ENCODE measurements at places on chromosomes 7 and 10. TPM values are rescaled to one million over a fixed set of nuclear protein-coding genes. Genes with fewer than 3 reads are reported as not detected.

The PLXNA4 gene
- total RNA-seq: 1.5 TPM

The SLC39A12 gene
- total RNA-seq: not detected

The LRRN3 gene
- 0.17 TPM for total RNA-seq

The ZWINT gene
- 87.0 TPM for total RNA-seq

The ZP3 gene
- total RNA-seq: 20.0 TPM

The SYNPO2L gene
- total RNA-seq: not detected

The SPDYE16 gene
- not detected for total RNA-seq

The STEAP4 gene
- total RNA-seq: not detected

The ADAM12 gene
- total RNA-seq: 5.7 TPM

The HECTD2 gene
- 3.0 TPM for total RNA-seq

The DNAJB12 gene
- 33.8 TPM for total RNA-seq

The ABCB4 gene
- not detected for total RNA-seq

The CNTNAP2 gene
- 0.03 TPM for total RNA-seq

The AKR1C8 gene
- not detected for total RNA-seq

The RPEL1 gene
- total RNA-seq: not detected

The CAV2 gene
- 157 TPM for total RNA-seq

The CDNF gene
- 2.4 TPM for total RNA-seq

The PDK4 gene
- 4.5 TPM for total RNA-seq

The ARHGEF35 gene
- total RNA-seq: 0.28 TPM

The FOXI2 gene
- total RNA-seq: not detected

The MICALL2 gene
- 25.9 TPM for total RNA-seq

The C10orf105 gene
- not detected for total RNA-seq

The COMMD3 gene
- 51.1 TPM for total RNA-seq

The DEPP1 gene
- 1.8 TPM for total RNA-seq

The PIK3AP1 gene
- 0.36 TPM for total RNA-seq

The CYP3A4 gene
- total RNA-seq: not detected

The CALHM2 gene
- total RNA-seq: 5.5 TPM

The SYT15B gene
- 4.2 TPM for total RNA-seq

The PAPSS2 gene
- total RNA-seq: 24.9 TPM

The MYPN gene
- total RNA-seq: 2.7 TPM

The SUN3 gene
- not detected for total RNA-seq

The INTS1 gene
- total RNA-seq: 50.1 TPM

The IRF5 gene
- total RNA-seq: 14.9 TPM

The HOXA7 gene
- total RNA-seq: 5.1 TPM

The ICA1 gene
- 1.1 TPM for total RNA-seq

Data from A549 treated with CpdA at 1 μM for 4 hours (cell line).